ENCODE measurements at places on chromosomes 12 and 14.

GRCh38 chr14:104106471-104106991, 21.0 kb downstream of the ASPG start:
- no peak for DNase-seq

DNA sequence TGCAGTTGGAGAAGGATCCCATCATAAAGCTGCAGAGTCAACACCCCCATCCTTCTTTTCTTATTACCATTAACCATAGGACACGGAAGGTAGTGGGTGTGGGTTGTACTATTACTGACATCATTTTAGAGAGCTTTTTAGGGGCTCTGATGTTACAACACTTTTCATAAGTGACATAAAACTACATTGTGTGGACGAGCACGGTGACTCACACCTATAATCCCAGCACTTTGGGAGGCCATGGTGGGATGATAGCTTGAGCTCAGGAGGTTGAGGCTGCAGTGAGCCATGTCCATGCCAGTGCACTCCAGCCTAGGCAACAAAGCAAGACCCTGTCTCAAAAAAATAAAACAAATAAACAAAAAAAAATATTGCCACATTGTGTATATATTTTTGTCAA, 167.1 kb downstream of the DUSP6 start:
- DNase-seq, result no peak

- DNase-seq, result no peak
Observed at GRCh38 chr14:99774556-99775307, 18.5 kb upstream of the EML1 start.

DNA sequence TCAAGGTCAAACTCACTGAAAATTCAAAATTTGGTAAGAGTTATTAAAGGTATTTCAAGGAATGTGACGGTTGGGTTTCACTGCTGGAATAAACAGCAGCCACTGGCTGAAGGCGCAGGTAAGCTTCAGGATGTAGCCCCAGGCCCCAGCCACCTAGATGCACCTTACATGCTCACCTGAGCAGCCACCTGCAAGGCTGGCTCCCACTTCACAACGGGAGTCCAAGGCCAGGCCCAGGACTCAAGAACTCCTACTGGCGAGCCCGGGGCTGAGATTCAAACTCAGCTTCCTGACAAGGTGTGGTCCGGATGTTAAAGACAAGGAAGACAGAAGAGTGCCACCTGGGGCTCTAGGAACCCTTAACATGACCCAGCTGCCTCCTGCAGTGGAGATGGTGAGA, 78.4 kb downstream of the ITPK1 start:
- DNase-seq, result no peak

DNA sequence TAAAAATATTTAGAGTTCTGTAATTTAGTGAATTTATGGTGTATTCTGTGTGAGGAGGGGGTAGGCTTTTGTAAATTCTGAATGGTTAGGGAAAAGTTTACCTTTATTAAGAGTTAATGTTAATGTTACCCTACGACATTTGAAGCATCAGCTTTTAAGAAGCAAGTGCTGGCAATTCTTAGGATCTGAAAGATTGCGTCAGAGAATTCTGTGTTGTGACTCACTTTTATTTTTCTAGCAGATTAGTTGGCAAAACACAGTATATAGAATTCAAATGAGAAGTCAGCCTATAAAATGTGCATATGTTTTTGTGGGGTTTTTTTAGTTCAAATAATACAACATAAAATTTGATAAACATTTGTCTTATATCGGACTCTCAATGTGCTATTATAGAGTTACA, 97.6 kb downstream of the RAD52 start:
- no peak for DNase-seq

- no peak for DNase-seq
Observed at GRCh38 chr12:46491548-46491947, 119.0 kb upstream of the SLC38A2 start.

DNA sequence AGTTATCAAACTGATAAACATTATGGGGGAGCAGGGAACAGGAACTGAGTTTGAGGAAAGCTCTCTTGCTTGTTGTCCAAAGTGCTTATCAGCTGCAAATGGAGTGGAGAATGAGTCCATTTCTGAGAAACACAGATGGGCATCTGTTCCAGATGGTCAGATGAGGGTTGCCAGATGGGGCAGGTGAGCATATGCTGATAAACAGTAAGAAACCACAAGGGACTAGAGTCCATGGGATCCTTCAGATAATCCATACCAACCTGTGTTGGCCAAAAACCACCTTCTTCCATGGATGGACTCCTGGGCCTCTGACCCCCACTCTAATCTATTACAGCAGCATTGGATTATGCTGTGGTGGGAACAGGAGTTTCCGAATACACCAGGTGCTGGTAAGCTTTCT, 38.3 kb downstream of the GNS start:
- no peak for DNase-seq

DNA sequence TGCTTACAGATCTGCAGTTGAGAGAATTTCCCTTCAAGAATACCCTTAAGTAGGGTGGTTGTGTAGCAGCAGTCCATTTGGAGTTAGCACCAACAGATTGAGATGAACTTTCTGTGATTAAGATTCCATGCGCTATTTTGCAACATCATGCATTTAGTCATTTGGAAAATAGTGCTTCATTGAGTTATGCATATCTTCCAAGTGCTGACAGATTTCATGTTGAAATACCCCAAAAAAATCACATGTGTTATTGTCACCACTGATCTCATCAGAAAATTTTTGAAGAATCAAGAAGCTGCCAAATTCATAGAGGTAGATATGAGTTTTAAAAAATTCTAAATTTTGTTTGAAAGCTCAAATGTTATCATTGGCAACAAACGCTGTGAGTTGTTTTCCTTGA, 35.5 kb upstream of the OSBPL8 start:
- no peak for DNase-seq

- no peak for DNase-seq
Observed at GRCh38 chr14:32494609-32495434, 165.7 kb downstream of the AKAP6 start.

GRCh38 chr14:85416771-85417170, 113.2 kb upstream of the FLRT2 start:
- no peak for DNase-seq
